ENCODE measurements at places on chromosomes 16 and 17. TPM values are rescaled to one million over a fixed set of nuclear protein-coding genes. Genes with fewer than 3 reads are reported as not detected.

MT3 gene
- 4.0 TPM for total RNA-seq

FOXK2 gene
- 44.5 TPM for total RNA-seq

NUP93 gene
- total RNA-seq = 79.2 TPM

CD300E gene
- 1.2 TPM for total RNA-seq

ITGAE gene
- total RNA-seq = 14.7 TPM

HP gene
- 5.7 TPM for total RNA-seq

FTSJ3 gene
- 44.6 TPM for total RNA-seq

SMG6 gene
- total RNA-seq = 23.6 TPM

PNMT gene
- 0.47 TPM for total RNA-seq

MRPL10 gene
- 32.2 TPM for total RNA-seq

PPY gene
- total RNA-seq = not detected

FBXL19 gene
- total RNA-seq = 44.8 TPM

ABCC12 gene
- not detected for total RNA-seq

OR1F1 gene
- not detected for total RNA-seq

TMEM100 gene
- total RNA-seq = 7.1 TPM

DRC7 gene
- not detected for total RNA-seq

Measured in colonic mucosa (tissue), 4 donors.